ENCODE measurements at places on chromosomes 6 and 20.
A peak's percentile ranks its signal among the peaks of the same experiment; 100 is the strongest.

GRCh38 chr6:149224399-149224798 lies 93.1 kb upstream of the TAB2 start:
- DNase-seq = no peak

DNA sequence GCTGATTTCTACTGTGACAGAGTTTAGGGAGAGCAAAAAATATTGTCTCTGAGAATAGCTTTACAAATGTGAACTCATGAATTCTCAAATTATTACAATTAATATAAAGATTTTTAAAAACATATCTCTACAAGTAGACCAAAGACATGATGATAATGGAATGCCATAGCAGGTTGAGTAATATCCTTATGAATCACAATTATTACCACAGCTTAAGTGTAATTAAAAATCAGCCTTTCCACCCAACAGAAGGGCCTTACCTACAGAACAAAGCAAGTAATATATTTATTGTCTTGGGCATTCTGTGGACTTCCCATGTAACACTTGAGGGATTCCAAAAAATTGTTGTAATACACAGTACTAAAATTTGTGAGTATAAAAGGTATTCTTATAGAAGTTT lies 1099.6 kb upstream of the GJE1 start:
- no peak for DNase-seq

DNA sequence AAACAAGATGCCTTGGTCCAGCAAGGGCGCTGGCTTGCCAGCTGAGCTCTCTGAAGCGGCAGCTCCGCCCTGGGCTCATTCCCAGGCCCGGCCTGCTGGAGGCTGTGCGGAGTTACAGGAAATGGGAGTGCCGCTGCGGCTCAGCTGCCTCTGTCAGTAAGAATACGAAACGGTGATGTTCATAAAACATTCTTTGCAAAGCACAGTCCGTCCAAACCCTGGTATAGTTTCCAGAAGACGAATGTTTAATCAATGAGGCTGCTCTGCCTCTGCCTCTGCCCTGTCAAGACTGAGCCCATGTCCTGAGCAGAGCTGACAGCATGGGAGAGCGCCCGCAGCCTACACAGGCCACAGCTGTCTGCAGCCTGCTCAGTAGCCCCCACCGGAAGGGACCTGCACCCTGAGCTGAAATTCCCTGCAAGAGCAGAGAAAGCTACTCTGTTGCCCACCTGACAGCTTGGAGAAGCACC lies 153.3 kb upstream of the SNX9 start:
- peak; percentile 66 for DNase-seq

GRCh38 chr6:126147291-126147815 lies 161.0 kb downstream of the TRMT11 start:
- DNase-seq = no peak

- DNase-seq = no peak
Measured at GRCh38 chr20:13567663-13568062, 71.1 kb downstream of the TASP1 start.

DNA sequence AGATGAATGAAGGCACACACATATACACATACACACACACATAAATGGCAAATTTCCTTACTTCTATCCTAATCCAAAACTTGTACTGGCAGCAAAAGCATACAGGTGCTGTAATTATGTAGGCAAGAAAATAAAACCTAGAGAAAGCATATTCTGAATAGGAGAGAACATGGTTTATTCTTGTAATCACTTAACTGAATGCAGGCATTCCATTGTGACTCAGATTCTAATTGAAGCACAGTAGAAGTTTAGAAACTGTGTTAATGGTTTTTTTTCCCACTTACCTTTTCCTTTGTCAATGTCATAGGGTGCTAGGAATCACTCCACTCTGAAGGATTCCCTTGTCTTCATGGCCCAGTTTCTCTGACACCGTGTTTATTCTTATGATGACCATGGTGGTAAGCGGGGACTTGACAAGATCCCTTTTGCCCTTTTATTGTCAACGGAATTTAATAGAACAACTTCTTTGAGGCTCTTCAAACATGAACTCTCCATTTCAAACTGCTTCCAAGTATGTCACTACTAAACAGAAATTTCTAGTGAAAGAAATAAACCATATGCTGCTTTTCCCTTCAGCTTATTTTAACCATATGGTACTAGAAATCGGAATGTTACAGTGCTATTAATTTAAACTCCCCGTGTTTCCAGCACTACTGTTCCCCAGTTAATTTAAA lies 164.2 kb downstream of the OGFRL1 start:
- no peak for DNase-seq

- DNase-seq = no peak
Measured at GRCh38 chr20:46145713-46146112, 27.6 kb downstream of the CD40 start.

GRCh38 chr6:120894077-120894476 lies 440.2 kb downstream of the TBC1D32 start:
- no peak for DNase-seq

DNA sequence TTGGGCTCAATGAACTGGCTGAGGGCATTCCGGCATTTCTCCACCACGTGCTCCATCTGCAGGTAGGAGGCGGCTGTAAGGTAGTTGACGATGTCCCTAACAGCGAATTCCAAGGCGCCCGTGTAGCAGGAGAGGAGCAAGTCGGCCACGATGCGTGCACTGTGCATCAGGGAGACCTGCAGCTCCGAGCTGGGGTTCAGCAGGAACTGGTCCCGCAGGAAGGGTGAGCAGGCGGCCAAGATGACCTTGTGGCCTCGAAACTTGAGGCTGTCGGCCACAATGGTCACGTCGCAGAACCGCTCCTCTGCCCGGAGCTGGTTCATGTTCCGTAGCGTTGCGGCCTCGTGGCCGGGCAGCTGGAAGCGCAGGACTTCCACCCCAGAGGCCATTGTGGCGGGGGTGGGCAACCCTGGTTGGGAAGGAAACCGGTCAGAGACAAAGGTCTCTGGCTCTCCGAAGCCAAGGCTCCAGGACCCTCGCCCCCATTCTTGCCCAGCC lies 920 bp downstream of the ZBTB12 start:
- no peak for DNase-seq

GRCh38 chr6:169251822-169252504 lies 1.7 kb downstream of the THBS2 start:
- DNase-seq = no peak

Data from AG09309 (cell line).